ENCODE measurements at places on chromosomes 16 and 17. TPM values are rescaled to one million over a fixed set of nuclear protein-coding genes. Genes with fewer than 3 reads are reported as not detected.

DRC3 gene
- total RNA-seq = 1.9 TPM

GRCh38 chr17:80270104-80270503 is 9.5 kb downstream of the RNF213 start:
- no peak for DNase-seq

DNA sequence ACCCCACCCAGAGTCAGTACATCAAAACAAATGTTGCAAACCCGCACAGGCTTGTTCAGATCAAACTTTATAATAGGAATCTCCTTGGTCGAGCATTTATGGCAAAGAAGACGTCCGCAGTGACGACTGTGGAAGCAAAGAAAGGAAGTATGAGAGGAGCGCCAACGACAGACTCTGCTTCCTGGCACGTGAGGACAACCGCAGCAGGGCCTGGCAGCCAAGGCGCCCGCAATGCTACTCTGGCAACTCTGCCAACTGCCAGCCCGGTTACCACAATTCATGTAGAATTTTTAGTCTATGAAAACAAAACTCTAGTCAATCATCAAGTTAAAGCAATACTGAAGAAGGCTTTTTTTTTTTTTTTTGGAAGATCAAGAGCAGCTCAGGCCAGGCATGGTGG is 24.8 kb downstream of the CYB5D2 start:
- DNase-seq = no peak

ANKRD13B gene
- total RNA-seq = 8.1 TPM

DNA sequence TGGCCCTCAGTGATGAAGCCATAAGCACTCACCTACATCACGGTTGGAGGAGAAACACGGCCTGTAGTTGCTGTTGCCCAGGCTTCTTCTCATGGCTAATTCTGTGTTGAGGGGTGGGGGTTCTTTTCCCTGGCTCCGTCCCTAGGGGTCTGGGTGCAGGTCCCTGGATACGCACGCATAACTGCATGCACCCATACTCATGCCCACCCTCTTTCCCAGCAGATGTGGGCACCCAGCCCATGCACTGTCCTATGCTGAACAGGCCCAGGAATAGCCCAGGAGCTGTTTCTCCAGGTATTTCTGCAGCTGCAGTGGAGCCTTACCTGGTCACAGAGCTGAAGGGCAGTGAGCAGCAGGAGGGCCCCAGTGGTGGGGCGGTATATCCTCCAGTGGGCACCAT is 18.1 kb downstream of the ST6GALNAC1 start:
- DNase-seq = no peak

ARMC5 gene
- total RNA-seq = 6.2 TPM

DNA sequence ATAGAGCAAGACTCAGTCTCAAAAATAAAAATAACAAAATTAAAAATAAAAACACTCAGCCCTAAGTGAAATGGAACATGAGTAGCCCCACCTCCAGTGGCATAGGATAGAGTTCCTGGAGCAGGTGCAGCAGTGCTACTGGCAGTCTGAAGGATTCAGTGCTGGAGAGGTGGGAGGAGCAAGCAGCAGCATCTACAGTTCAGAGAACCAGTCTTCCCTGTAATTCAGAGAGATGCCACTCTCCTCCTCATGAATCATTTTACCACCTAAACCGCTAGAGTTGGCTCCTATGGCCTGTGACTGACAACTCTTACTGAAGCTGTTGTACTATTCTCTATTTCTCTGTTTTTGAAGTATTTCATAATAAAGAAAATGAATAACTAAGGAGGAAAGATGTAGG is 56.0 kb upstream of the SMURF2 start:
- DNase-seq = no peak

NF1 gene
- total RNA-seq = 53.6 TPM

- DNase-seq = no peak
Observed at GRCh38 chr17:19787733-19788357, 39.7 kb upstream of the ALDH3A1 start.

DNA sequence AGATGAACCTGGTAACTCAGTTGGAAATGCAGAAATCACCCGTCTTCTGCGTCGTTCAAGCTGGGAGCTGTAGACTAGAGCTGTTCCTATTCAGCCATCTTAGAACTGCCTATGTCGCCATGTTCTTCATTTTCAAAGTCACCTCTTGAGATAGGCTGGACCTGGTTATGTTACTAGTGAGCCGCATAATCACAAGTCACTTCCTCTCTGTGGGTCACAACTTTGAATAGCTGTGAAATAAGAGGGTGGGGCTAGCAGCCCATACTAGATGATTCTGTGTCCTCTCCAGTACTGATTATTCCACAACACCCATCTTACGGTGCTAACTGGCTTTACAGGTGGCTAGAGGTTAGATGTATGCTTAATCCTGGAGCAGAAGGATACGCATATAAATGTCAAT is 74.2 kb downstream of the VPS53 start:
- DNase-seq = no peak

- DNase-seq = no peak
Observed at GRCh38 chr17:69320210-69320907, 6.6 kb downstream of the ABCA5 start.

- no peak for DNase-seq
Observed at GRCh38 chr17:5558815-5559785, 25.2 kb downstream of the NLRP1 start.

GRCh38 chr17:45656527-45657181 is 127.5 kb upstream of the CRHR1 start:
- no peak for DNase-seq

DNA sequence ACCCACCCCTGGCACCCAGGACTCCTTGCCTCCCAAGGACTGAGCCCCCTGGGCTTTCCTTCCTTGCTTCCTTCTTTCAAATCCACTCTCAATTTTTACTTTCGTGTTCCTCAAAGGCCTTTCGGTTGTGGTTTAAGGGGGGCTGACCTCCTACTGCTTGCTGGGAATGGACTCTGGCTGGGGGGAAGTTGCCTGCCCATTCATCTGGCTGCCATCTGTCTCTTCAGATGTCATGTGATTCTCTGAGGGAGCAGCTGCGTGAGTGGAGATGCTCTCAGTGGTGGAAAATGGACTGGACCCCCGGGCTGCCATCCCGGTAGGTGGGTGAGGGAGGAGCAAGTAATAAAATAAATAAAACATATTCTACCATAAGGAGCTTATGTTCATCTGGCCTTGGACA is 93.8 kb upstream of the RPRML start:
- no peak for DNase-seq

EPX gene
- total RNA-seq = not detected

DNA sequence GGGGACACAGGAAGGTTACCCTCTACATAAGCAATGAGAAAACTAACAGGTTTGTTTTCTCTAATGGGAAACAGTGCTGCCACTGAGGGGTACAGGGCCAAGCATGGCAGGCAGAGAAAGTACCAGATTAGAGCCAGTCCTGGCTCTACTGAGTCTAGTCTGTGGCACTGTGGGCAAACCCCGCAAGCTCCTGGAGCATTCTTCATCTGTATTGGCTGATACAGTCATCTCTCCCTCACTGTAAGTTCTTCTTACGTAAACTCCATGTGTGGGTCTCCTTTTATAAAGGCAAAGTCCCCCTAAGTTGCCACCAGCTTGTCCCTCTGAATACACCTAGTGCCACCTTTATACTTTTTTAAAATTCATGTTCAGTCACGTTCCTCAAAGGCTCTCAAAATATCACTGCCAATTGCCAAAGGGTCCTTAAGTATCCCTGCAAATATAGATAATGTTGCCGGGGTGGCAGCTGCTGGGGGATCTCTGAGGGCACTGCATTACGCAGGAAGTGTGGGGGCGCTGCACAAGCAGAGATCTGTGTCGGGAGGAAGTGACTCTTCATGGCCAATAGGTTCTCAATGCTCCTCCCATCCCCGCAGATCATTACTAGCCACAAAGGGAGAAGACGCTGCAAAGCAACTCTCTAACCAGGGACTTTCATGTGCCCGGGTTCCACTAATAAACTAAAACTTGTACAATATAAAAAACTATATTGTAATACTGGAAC is 18.8 kb downstream of the XPO6 start:
- DNase-seq = no peak

CASKIN1 gene
- 1.2 TPM for total RNA-seq

GRCh38 chr16:64478252-64478906 is 643.5 kb downstream of the CDH11 start:
- no peak for DNase-seq

AOC3 gene
- total RNA-seq = 12.9 TPM

- DNase-seq = no peak
Observed at GRCh38 chr17:44390250-44390870, 911 bp upstream of the ITGA2B start.

CHST5 gene
- 0.11 TPM for total RNA-seq

GRCh38 chr17:37088459-37088858 is 139.7 kb downstream of the AATF start:
- DNase-seq = no peak

DNA sequence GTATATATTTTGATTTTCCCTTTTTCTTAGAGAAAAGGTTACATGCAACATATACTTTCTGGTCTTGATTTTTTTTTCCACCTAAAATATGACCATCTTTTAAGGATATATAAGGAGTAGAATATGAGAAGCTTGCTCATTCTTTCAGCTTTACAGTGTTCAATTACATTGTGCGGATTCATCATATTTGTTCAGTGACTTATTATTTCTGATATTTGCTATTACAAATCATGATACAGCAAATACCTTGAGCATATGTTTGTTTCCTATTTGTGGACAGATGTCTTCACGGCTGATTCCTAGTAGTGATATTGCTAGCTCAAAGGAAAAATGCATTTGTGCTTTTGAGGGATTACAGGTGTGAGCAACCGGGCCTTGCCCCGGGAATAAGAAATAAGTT is 18.1 kb downstream of the KATNIP start:
- no peak for DNase-seq

C17orf67 gene
- total RNA-seq = 0.83 TPM

DNA sequence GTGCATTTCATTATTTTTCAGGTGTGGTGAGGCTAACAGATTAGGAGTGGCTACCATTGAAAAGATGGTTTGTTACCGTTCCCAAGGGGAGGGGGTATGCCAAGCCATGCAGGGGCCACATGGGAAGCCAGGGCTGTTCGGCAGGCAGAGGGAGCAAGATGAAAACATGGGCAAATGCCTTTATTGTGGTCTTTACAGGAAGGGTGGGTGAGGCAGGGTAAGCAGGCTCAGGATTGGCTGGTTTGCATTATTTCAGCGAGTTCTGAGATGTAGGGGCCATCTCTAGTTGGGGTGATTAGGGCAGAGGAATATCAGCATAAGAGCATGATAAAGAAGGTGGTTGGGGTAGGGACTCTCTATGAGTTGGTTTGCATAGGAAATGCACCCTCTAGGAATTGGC is 117.6 kb downstream of the CCT6B start:
- no peak for DNase-seq

DNA sequence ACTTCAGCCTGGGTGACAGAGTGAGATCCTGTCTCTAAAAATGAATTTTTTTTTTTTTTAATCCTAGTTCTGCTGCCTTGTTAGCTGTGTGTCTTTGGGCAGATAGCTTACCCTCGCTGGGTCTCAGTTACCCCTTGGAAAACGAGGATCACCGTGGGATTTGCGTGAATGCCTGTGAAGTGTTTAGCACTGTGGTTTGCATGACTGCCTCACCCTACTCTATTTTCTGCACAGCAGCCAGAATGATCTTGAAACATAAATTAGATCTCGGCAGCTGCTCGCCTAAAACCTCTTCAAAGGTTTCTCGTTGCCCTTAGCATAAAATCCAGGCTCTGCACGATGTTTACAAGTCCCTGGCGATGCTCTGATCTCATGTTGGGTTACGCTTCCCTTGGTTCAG is 71.2 kb upstream of the GRIN2A start:
- no peak for DNase-seq

DNA sequence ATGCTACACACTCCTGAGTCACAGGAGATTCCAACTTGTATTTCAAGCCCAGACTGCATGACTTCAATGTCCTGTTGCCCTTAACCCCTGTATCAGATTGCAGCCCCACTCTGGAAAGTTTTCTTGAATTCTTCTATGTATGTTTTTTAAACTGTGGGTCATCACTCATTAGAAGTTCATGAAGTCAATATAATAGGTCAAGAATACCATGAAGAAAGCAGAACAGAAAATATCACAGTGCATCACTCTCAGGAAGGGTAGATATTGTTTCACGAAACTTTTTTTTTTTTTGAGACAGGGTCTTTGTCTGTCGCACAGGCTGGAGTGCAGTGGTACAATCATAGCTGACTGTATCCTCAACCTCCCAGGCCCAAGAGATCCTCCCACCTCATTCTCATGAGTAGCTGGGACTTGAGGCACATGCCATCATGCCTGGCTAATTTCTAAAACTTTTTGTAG is 20.5 kb downstream of the PRKCB start:
- DNase-seq = no peak

GRCh38 chr17:65123757-65124675 is 13.2 kb upstream of the RGS9 start:
- no peak for DNase-seq

DNA sequence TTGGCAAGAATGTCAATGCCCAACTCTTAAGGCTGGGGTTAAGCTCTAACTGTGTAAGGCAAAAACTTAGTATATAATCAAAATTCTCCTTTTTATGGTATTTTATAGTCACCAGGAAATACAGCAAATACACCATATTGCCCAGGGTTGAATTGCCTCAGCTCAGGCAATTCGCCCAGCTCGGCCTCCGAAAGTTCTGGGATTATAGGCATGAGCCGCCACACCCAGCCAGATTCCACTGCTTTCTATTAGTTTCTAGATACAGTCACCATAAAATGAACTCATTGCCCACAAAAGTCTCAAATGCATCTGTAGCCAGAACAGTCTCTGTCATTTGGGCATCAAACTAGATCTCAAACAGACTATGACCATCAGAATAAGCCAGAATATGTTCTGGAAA is 238.7 kb upstream of the TOX3 start:
- no peak for DNase-seq
